HFFc6 (cell line): ENCODE measurements at places on chromosomes 1 and 21. TPM values are rescaled to one million over a fixed set of nuclear protein-coding genes. Genes with fewer than 3 reads are reported as not detected.
A peak's percentile ranks its signal among the peaks of the same experiment; 100 is the strongest.

Gene TDRKH
- total RNA-seq, result 1.0 to 1.7 TPM (median 1.5 TPM) in 3 replicates

Gene IL12RB2
- not detected in 3 replicates for total RNA-seq

Gene FALEC
- 0.59 TPM in 1 of 3 replicates, not detected in the others for total RNA-seq

- DNase-seq, result no peak
Observed at GRCh38 chr1:46532498-46533178, 18.8 kb downstream of the KNCN start.

DNA sequence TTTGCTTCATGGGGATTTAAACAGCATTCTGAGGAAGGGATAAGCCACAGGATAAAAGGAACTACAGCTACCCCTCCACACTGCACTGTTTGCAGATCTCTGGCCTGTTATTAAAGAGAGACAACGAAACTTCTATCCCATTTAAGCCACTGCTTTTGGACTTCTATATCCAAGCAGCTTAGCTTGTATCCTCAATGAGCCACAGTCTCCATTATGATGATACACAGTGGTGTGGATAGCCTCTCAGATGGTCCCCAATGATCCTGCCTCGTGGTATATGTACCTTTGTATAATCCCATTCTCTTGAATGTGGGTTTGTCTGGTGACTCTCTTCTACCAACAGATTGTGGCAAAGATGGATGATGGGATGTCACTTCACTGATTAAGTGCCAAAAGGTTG is 36.0 kb upstream of the MARK1 start:
- DNase-seq, result no peak

- no peak for DNase-seq
Observed at GRCh38 chr1:56002231-56002630, 577.1 kb downstream of the PLPP3 start.

- peak; percentile 52 for DNase-seq
Observed at GRCh38 chr1:6052543-6053205, 7.0 kb downstream of the KCNAB2 start.
